ENCODE measurements at places on chromosomes 13 and 19.
A peak's percentile ranks its signal among the peaks of the same experiment; 100 is the strongest.

DNA sequence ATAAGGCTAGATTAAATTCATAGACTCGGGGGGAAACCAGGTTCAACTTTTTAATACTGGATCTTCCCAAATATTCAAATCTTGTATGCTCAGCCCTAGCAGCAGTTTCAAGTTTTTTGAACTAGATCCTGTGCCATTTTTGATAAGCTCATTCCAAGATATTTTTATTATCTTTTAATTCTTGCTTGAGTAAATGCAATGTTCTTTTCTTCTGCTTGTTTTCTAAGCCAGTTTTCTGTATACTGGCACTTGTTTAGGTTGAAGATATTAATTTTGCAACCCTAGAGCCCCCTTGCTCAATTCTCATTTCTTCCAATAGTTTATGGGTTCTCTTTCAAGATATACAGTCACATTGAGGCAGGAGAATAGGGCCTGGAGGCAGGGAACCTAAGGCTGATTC, 13.1 kb upstream of the PNMA8C start:
- peak; percentile 14 for DNase-seq

DNA sequence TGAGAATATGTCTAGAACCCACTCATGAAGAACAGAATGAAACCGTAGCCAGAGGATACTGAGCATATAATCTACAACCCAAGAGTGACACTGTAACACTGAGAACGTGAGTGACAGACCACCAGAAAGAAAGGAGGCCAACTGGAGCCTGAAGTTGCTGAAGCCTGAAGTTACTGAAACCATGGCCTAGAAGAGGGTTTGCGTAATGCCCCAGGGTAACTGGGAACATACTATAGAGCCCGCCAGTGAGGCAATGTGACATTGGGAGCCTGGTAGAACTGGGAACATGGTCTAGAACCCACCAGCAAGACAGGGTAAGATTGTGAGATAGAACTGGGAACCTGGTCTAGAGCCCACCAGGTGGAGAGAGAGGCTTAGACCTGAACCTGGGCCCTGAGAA, 15.5 kb upstream of the TNFSF14 start:
- DNase-seq, result no peak

GRCh38 chr19:13098277-13099072, 4.2 kb downstream of the LYL1 start:
- DNase-seq, result peak; percentile 60

DNA sequence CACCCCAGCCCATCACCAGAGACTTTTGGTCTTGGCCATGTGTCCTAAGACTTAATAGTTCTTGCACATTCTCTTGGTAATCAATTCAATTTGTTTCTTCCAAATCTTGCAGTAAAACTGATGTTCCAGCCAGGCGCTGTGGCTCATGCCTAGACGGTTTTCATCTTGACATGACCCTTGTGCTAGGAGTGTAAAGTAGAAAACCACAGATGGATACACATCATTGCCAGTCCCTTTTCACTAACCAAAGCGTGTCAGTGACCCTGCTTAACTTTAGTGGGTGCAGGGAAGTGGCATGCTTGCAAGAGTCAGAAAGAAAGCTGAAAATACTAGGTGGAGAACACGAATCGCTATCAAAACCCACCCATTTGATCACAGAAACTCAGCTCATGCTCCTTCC, 18.0 kb upstream of the CD70 start:
- DNase-seq, result no peak

DNA sequence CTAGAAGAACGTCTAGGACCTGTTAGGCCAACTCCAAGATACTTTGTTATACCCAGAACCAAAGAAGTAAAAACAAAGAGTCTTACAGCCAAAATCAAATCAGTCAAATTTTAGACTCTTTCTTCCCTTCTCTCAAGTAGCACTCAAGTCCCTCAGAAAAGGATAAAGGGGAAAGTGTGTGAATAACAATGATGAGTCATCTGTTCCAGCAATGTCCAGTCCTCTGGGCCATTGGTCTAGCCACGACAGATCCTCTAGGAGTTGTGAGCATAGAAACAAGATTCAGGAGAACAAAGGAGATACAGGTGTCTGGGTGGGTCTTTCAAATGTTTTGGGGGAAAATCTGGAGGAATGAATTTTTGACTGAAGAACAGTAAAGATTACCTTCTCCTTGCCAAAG, 36.3 kb downstream of the STOML3 start:
- no peak for DNase-seq

DNA sequence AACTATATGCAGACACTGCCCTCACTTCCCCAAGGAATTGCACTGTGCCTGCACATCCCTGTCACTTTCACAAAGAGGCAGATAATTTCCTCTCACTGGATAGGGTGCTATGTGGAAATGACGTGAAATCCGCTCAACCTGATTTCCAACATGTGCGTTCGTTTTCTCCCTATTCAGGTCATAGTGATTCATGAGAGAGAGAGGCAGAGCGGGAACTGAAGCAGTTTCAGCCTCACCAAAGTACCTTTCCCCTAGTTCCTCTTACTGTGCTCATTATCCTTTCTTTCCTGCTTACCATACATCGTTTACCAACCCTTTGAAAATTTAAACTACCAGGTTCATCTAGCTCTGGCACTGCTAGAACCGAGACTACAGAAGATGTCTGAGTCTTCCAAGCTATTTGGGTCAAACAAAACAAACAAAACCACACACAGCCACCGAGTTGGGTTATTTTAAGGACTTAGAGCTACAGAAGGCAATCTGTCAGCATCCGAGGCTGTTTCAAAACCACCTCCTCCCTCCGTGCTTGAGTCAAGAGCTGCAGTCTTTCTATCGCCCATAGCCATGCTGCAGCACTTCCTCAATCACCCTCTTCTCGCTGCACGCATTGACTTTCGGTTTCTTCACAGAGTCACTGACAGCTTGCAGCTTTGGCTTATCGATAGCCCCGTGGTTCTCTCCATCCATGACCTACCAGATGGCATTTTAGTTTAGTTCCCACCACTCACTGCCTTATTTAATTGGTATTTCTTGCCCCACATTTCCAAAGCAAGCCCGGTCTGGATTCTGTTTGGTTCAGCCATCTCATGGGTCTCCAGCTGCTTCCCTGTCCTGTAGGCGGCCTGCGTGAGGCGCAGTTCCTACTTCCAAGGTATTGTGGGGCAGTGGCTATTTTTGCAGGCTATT, 1395.8 kb downstream of the EFNB2 start:
- peak; percentile 2 for DNase-seq

- DNase-seq, result no peak
These were observed 38.5 kb downstream of the NAXD start for GRCh38 chr13:110653851-110654250.

DNA sequence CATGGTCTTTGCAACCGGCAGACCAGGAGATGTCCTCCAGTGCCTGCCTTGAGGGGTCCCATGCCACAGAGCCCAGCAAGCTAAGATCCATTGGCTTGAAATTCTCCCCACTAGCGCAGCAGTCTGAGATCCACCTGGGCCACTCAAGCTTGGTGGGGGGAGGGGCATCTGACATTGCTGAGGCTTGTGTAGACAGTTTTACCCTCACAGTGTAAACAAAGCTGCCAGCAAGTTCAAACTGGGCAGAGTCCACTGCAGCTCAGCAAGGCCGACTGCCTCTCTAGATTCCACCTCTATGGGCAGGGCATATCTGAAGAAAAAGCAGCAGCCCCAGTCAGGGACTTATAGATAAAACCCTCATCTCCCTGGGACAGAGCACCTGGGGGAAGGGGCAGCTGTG, 32.0 kb upstream of the ITM2B start:
- DNase-seq, result no peak

DNA sequence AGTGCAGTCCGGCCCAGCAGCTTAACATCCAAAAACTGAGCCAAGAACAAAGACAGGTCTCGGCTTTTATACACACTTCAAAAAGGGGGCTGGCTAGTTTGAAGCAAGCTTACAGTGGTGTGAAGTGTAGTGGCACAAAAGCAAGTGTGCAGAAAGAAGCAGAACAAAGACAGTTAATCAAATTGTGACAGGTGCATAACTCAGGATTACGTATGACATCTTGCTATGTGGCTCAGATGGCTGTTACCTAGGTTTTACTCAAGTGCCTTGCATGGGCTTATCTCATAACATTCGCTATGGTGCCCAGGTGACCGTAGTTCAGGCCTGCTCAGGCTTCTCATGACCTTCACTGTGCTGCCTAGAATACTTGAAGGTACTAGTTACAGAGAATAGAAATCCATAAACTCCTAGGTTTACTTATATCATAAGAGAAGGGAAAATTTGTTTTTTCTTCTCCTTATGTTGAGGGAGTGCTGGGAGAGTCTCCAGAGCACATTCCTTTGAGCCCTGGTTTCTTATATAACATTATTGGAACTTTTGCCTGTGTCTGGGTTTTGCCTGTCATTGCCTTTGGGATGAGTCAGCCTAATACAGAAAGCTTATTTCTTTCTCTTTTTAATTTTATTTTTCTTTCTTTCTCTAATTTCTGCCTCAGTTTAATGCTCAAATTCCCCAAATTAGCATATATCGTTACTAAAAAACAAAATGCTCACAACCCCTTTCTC, 1629.1 kb upstream of the PCDH20 start:
- DNase-seq, result no peak

DNA sequence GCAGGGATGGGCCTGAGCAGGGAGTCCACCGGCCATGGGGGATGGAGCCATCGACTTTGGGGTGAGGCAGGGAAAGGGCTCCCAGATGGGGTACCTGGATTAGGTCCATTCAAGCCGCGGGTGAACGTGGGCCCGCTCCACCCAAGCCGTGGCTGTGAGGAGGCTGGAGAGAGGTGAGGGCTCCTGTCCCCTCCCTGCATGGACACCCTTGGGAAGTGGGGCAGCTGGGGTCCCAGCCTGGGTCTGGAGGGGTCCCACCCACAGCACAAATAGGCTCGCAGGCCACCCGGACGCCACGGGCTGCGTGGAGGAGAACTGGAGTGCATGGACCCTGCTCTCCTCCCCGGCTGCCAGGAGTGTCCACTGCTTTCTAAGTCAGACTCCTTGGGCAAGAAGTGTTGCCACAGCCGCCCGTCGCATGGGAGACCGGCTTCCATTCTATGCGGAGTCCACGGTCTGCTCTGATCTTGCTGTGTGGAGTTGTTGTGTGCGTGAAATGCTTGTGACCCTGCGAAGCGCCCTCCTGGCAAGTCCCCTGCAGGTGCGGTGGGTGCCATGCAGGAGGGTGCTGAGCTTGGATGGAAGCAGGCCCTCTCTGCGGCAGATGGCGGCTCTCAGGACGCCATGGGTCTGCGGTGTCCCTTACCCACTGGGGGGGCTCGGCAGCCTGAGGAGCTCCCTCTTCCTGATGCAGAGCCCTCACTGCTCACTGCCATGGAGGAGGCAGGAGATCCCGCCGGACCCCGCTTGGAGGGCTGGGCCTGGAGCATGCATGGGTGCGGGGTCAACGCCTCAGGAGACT, 2.0 kb downstream of the DAZAP1 start:
- DNase-seq, result no peak

Data from amniotic epithelial cell (primary cell).